ENCODE measurements at places on chromosomes 12 and 14.

DNA sequence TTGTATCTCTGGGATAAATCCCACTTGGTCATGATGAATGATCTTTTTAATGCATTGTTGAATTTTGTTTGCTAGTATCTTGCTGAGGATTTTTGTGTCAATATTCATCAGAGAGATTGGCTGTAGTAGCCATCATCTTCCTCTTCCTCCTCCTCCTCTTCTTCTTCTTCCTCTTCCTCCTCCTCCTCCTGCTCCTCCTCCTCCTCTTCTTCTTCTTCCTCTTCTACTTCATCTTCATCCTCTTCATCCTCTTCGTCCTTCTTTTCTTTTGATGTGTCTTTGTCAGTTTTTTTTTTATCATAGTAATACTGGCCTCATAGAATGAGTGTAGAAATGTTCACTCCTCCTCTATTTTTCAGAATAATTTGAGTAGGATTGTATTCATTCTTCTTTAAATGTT is 15.4 kb upstream of the PPM1H start:
- DNase-seq = no peak

DNA sequence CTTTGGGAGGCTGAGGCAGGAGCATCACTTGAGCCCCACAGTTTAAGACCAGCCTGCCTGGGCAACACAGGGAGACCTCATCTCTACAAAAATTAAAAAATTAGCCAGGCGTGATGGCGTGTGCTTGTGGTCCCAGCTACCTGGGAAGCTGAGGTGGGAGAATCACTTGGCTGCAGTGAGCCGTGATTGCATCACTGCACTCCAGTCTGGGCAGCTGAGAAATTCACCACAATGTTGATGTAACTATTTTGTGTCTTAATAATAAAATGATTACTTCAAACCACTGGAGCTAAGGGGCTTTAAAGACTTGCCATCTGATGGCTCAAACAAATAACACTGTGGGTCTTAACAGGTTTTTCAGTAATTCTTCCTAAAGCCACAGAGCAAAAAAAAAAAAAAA is 10.8 kb downstream of the ERH start:
- no peak for DNase-seq

- no peak for DNase-seq
These were observed 28.3 kb downstream of the DYNC1H1 start for GRCh38 chr14:101992708-101993107.

DNA sequence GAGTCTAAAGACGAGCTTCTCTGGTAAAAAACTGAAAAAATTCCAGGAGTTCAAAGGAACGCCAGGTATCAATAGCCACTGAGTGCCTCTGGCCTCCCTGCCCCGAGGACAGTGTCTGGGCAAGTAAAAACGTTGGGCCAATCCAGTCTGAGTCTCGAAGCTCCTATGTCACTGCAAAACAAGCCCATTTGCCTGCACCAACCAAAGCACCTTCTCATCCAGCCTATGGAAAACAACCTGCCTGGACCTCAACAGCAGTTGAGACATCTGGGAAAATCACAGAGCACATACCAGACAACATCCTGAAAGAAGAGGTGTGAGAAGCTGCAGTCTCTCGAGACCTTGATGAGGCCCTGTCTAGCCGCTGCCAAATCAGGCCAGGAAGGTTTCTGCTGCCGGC is 56.6 kb downstream of the RNF34 start:
- DNase-seq = no peak

DNA sequence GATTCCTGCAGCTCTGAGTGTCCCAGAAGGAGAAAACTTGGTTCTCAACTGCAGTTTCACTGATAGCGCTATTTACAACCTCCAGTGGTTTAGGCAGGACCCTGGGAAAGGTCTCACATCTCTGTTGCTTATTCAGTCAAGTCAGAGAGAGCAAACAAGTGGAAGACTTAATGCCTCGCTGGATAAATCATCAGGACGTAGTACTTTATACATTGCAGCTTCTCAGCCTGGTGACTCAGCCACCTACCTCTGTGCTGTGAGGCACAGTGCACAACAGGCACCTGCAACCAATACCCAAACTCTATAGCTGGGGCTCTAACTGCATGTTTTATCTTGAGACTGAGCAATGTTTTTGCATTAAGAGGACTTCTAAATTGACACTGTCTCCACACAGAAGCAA is 379.2 kb upstream of the OR4E1 start:
- DNase-seq = no peak

- no peak for DNase-seq
These were observed 44.9 kb downstream of the RNF34 start for GRCh38 chr12:121444842-121445202.

Data from nucleus accumbens (tissue), 56 donors.